Sciatic nerve (tissue), 2 donors: ENCODE measurements at places on chromosomes 16 and 17.

- DNase-seq, result peak; percentile 86
Observed at GRCh38 chr16:67993207-67994039, 5.9 kb downstream of the DPEP2 start.

DNA sequence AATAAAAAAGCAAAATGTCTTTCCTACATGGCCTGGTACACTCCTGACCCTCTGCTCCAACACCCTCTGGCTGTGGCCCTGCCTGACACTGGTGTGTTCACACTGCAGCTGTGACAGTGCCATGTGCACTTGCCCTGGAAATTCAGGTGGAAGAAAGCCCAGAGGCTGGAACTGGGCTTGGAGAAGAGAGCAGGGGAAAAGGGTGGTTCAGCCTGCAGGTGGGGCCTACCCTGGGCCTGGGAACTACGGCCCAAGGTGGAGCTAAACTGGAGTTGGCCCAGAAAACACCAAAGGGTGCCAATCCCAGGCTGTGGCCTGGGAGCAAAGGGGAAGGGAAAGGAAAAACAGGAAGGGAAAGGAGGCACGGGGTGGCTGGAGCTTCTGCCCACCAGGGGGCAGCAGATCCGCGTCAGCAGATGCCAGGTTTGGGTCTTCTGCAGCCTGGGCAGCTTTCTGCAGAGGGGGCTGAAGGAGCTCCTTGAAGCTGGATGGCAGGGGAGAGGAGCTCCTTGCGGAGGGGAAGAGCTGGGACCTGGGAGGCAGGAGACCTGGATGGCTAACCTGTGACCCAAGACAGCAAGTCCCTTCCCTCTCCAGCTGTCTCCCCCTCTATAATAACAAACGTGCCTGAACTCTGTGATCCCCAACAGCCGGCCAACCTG lies 15.4 kb upstream of the CTCF start:
- peak; percentile 89 for DNase-seq

GRCh38 chr17:76492989-76493501 lies 8.2 kb downstream of the RHBDF2 start:
- DNase-seq, result no peak

GRCh38 chr17:82703935-82704865 lies 5.7 kb upstream of the RAB40B start:
- no peak for DNase-seq
